Karpas-422 (cell line): ENCODE measurements at places on chromosomes 4 and X. TPM values are rescaled to one million over a fixed set of nuclear protein-coding genes. Genes with fewer than 3 reads are reported as not detected.

Gene TRIM60
- not detected in 2 replicates for total RNA-seq

DNA sequence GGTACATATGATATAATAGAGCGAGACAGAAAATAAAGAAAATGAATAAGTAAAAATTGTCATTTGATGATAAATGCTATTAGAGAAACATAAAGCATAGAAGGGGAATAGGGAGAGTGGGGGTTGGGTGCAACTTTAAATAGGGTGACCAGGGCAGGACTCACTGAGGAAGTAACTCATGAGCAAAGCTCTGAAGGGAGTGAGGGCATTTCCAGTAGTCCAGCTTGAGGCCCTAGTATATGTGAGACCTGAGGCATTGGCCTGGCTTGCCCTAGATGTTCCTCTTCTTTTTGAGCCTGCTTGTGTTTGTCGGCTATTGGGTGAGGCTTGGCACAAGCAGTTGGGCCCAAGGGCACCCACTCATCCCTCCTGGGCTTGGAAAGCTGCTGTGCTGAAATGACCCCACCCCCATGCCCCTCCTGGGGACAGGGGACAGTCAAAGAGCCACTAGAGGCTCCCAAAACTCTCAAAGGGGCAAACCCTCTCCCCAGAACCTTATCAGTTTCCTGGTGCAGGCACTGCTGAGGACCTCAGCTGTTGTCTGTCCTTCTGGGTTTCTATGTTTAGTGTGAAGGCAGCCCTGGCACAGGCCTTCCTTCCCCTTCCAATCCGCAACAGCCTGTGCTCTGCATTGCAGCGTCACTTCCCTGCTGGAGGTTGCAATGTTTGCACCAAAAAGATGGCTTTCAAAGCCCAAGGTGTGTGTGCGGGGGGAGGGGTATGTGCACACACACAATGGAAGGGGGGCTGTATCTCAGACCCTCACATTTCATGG is 40.1 kb downstream of the APLN start:
- no peak for DNase-seq

Gene MAP7D2
- total RNA-seq: 15.1 and 16.6 TPM in 2 replicates

GRCh38 chrX:119067023-119067739 is 5.6 kb upstream of the CT47C1 start:
- DNase-seq: peak; percentile 93

Gene NXF2
- total RNA-seq: not detected in 2 replicates

GRCh38 chr4:168979338-168979737 is 30.7 kb downstream of the CBR4 start:
- no peak for DNase-seq

DNA sequence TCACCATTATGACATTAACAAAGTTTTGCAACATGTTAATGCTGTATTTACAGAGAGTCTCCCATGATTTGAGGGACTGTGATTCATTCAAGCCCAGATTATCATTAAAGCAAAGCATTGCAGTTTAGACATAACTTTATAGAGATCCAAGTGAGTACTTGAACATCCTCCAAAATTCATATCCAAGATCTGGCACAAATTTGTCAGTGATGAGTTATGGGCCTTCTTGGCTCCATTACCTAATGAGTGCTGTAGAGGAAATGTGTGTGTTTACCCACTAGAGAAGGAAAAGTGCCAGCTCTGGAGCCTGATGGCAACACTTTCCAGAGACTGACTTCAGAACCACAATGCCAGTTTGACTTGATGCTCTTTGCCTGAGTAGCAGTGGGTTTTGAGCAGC is 432.3 kb downstream of the GALNTL6 start:
- no peak for DNase-seq

Gene POU3F4
- total RNA-seq: not detected in 2 replicates

- no peak for DNase-seq
Measured at GRCh38 chr4:188552741-188553275, 413.6 kb downstream of the TRIML1 start.

Gene TRAPPC2
- 29.5 and 60.5 TPM in 2 replicates for total RNA-seq

- DNase-seq: no peak
Measured at GRCh38 chrX:128287693-128288092, 235.5 kb upstream of the ACTRT1 start.

Gene UGT2B10
- total RNA-seq: not detected in 2 replicates

DNA sequence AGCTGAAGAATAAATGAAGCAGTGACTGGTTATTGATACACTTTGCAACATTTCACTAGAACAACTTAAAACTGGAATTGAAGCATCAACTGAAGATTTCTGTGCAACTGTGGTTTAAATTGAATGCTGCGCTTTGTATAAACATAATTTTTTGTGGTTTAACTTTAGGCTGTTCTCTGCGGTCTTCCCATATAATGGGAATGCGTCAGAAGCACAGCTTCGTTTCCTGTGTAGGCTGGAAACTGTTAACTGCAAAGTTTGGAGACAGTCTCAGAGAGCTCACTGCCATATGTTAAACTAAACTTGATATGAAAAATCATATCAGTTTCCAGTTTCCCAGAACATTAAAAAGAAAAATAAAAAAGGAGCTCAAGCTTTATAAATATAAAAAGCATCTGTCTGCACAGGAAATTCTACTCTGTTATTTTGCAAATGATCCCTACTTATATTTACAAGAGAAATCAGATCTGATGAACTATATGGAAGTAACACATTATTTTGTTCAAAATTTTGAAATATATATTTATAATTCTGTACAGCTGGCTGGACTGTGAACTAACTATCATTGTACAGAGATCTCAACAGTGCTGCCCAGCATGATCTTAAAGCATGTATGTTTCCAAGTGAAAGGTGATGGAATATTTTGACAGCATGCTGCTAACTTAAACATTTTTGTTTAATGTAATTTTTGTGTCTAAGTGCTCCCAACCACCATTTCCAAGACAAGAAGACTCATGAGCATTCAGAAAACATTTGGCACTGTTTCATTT is 139.9 kb downstream of the NDST3 start:
- DNase-seq: no peak

DNA sequence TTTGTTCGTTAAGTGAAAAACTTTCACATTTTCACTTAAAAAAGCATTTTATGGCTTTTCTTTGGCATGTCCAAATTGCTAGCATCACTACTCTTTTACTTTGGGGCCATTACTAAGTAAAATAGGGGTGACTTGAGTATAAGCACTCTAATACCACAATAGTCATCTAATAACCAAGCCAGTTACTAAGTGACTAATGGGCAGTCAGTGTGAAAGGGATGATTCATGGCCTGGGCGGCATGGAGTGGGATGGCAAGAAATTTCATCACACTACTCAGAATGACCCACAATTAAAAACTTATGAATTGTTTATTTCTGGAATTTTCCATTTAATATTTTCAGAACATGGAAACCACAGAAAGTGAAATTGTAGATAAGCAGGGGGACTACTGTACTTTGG is 60.9 kb downstream of the BMP15 start:
- no peak for DNase-seq

- no peak for DNase-seq
Measured at GRCh38 chr4:183348706-183349659, 26.8 kb upstream of the CLDN24 start.

GRCh38 chr4:161869511-161869910 is 294.3 kb downstream of the FSTL5 start:
- DNase-seq: no peak

Gene HSD17B13
- total RNA-seq: 0.56 TPM in 1 of 2 replicates, not detected in the other

- DNase-seq: peak; percentile 58
Measured at GRCh38 chrX:48910926-48911411, 477 bp downstream of the SLC35A2 start.

Gene LEF1
- not detected in 2 replicates for total RNA-seq
